ENCODE measurements at places on chromosomes 4 and X.

DNA sequence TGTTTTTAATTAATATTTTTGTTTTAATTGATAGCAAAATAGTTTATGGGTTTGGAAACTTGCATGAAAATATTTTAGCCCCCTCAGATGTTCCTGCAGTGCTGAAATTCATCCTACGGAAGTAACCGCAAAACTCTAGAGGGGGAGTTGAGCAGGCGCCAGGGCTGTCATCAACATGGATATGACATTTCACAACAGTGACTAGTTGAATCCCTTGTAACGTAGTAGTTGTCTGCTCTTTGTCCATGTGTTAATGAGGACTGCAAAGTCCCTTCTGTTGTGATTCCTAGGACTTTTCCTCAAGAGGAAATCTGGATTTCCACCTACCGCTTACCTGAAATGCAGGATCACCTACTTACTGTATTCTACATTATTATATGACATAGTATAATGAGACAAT is 40.4 kb downstream of the MAP7D3 start:
- no peak for DNase-seq

- peak; percentile 85 for DNase-seq
Observed at GRCh38 chr4:76011700-76012387, 4.5 kb upstream of the CXCL9 start.

DNA sequence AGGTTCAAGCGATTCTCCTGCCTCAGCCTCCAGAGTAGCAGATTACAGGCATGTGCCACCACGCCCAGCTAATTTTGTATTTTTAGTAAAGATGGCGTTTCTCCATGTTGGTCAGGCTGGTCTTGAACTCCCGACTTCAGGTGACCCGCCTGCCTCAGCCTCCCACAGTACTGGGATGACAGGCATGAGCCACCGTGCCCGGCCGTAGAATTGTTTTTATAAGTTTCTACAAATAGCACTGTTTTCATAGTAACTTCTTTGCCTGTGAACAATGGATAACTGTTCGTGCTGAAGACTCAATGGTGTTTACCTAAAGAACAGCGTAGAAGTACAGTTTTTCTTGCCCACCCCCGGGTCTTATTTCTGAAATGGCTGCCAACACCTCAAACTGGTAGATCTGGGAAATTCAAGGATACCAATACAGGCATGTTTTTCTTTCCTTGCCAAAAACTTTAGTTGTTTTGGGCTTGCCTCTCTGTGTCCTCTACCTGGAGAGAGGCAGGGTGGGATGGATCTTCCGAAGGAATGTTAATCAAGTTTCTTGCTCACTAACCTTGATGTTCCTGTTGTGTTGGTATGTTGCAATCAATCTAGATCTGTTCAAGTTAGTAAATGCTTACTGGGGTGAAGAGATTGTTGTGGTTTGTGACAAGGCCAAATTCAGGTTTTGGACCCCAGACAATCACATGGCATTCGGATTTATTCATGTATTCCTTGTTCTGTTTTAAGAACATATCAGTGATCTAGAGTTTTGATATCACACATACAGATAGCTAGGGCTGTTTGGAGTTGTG is 2.8 kb upstream of the RUFY3 start:
- DNase-seq, result no peak

DNA sequence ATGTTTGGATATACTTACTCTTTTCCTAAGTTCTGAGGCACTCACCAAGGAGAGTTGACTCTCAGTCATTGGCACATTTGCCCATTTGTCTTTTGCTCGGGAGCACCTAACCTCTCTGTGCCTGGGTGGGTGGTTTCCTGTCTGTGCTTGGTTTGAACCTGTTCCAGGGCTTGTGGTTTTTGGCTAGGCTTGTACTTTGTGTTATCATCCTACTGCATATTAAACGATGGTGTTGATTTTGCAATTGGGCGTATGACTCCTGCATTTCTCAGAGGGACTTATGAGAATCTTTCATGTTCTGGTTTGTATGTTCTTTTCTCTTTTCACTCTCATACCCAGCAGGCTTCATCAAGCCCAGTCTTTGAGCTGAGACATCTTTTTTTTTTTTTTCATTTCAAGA is 161.7 kb downstream of the BTC start:
- DNase-seq, result peak; percentile 59

DNA sequence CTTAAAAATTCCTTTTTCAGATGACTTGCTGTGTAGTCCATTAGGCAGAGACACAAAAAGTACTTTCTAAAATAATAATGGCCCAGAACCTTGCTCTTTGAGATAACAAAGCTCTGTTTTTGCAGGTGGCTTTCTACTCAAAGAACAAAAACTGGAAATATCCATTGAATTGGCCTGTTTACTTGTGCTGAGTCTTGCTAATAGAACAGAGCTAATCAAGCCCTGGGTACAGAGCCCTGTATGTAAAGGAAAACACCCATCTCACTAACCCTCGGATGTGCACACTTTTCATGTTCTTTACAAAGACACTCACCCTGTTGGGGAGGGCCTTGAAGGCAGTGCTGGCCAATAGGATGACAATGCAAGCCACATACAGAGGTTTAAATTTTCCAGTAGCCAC is 27.0 kb upstream of the LNX1 start:
- no peak for DNase-seq

Measured in umbilical cord (tissue), 2 donors.